ENCODE measurements at places on chromosomes 4 and X. TPM values are rescaled to one million over a fixed set of nuclear protein-coding genes. Genes with fewer than 3 reads are reported as not detected.

Gene TEX13D
- 0.07 TPM for total RNA-seq

- no peak overlapping the region for H3K27ac ChIP-seq
- no peak for DNase-seq
- no peaks in the 10 kb centered on the region for H3K4me1 ChIP-seq
Observed at GRCh38 chr4:156779774-156780173, 191.8 kb downstream of the PDGFC start.

- DNase-seq: no peak
- H3K27ac ChIP-seq: no peak overlapping the region
- no peaks in the 10 kb centered on the region for H3K36me3 ChIP-seq
- H3K4me3 ChIP-seq: no peak overlapping the region
- peaks cover 3% of the 10 kb centered on the region for H3K27me3 ChIP-seq
Observed at GRCh38 chr4:118226311-118227010, 126.3 kb downstream of the PRSS12 start.

DNA sequence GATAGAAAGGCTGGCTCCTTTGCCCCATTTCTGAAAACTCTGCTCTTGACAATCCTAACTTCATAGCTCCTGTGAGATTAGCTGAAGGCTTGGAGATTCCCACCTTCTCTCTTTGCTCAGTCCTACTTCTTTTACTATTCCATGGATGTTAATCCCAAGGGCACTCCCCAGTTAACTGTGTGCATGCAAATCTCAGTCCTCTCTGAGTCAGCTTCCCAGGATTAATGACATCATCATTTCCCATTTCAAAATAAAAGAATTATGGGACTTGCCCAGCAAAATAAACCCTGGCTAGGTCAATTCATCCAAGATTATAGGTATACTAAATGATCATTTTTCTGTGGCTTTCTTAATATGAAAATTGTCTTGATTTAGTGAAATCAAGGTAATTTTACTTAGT, 328.6 kb upstream of the NR3C2 start:
- no peaks in the 10 kb centered on the region for H3K27me3 ChIP-seq
- H3K4me1 ChIP-seq: no peaks in the 10 kb centered on the region

- H3K4me1 ChIP-seq: no peaks in the 10 kb centered on the region
- no peak within 1 kb of the TSS for H3K27ac ChIP-seq
- DNase-seq: no peak
- H3K4me3 ChIP-seq: no peak within 1 kb of the TSS
Observed at GRCh38 chr4:70225824-70226223, at the start of gene FDCSP. TSS of gene FDCSP (plus strand) at chr4:70226124. CDS start at chr4:70231195, 5,071 bp downstream.

DNA sequence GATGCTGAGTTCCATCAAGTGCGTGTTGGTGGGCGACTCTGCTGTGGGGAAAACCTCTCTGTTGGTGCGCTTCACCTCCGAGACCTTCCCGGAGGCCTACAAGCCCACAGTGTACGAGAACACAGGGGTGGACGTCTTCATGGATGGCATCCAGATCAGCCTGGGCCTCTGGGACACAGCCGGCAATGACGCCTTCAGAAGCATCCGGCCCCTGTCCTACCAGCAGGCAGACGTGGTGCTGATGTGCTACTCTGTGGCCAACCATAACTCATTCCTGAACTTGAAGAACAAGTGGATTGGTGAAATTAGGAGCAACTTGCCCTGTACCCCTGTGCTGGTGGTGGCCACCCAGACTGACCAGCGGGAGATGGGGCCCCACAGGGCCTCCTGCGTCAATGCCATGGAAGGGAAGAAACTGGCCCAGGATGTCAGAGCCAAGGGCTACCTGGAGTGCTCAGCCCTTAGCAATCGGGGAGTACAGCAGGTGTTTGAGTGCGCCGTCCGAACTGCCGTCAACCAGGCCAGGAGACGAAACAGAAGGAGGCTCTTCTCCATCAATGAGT, 46.6 kb downstream of the RHOH start:
- H3K36me3 ChIP-seq: peaks cover 72% of the 10 kb centered on the region
- peak overlapping the region; percentile 36 for H3K4me3 ChIP-seq
- H3K27ac ChIP-seq: peak overlapping the region; percentile 87
- DNase-seq: peak; percentile 14
- H3K27me3 ChIP-seq: no peaks in the 10 kb centered on the region
